ENCODE measurements at places on chromosomes 5 and 9.

DNA sequence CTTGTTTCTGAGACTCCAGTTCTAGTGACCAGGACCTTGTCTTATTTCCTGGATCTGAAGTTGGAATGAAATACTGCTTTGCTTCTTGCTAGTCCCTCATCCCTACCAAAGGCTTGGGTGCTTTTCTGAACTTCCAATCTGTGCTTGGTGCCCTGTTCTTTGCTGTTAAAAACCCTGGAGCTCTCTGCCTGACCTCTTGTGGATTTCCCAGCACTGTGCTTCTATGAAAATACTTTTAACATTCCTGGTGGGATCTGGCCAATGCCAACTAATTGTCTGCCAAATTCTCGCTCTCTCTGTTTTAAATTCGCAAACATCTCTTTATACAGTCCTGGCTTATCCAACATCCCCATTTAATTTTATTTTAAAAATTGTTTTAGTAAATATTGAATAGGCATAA, 26.7 kb upstream of the CSNK1G3 start:
- DNase-seq: no peak

DNA sequence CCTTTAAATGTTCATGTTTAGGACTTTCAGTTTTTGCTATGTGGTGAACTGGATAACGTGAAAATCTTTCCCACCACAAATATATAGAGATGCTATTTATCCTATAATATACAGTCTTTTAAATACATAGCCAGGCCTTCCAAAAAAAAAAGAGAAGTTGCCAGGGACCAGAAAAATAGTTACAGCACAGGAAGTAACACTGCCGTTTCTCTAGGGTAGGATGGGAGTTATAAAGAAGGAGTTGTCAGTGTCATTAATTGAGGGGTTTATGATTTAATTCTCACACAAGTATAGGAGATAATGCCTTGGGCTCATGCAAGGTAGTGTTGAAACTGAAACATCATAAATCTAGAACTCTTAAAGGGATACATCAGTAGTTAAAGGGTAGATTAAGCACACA, 83.9 kb downstream of the LRRC70 start:
- no peak for DNase-seq

GRCh38 chr5:23494558-23494957, 12.9 kb upstream of the PRDM9 start:
- DNase-seq: no peak

- DNase-seq: no peak
These were observed 155.2 kb downstream of the GAS1 start for GRCh38 chr9:86792136-86792535.

DNA sequence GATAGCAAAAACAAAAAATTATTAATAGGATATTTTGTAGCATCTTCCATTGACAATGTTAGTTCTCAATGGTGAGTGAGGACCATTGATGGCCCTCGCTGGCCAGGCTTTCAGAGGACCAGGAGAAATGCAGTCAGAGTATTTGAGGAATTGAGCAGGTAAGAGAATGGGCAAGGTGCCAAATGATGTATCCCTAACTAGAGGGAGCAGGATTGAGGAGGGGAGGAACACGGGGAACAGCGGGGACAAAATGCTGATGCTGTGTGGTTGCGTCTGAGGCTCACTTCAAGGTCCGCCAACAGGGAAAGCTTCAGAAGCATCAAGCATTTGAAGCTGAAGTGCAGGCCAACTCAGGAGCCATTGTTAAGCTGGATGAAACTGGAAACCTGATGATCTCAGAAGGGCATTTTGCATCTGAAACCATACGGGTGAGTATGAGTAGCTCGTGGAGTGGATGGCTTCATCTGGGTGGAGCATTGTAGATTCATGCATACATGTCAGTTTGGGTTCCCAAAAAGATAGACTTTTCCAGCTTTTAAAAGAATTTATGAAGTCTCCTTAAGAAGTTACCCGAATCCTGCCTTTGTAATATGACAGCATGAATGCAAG, 16.2 kb downstream of the SPTAN1 start:
- no peak for DNase-seq

GRCh38 chr9:97741947-97742346, 44.8 kb upstream of the XPA start:
- no peak for DNase-seq

DNA sequence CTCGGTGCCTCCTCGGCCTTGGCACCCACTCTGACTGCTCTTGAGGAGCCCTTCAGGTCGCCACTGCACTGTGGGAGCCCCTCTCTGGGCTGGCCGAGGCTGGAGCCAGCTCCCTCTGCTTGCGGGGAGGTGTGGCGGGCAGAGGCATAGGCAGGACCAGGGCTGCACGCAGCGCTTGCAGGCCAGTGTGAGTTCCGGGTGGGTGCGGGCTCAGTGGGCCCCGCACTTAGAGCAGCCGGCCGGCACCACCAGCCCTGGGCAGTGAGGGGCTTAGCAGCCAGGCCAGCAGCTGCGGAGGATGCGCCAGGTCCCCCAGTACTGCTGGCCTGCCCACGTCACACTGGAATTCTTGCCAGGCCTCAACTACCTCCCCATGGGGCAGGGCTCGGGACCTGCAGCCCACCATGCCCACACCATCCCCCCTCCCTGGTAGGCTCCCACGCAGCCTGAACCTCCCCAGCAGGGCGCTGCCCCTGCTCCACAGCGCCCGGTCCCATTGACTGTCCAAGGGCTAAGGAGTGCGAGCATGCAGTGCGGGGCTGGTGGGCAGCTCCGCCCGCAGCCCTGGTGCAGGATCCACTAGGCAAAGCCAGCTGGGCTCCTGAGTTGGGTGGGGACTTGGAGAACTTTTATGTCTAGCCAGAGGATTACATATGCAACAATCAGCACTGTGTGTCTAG, 602.9 kb upstream of the ST8SIA4 start:
- no peak for DNase-seq

- DNase-seq: no peak
These were observed 5.1 kb downstream of the TMEM245 start for GRCh38 chr9:109114670-109115069.

DNA sequence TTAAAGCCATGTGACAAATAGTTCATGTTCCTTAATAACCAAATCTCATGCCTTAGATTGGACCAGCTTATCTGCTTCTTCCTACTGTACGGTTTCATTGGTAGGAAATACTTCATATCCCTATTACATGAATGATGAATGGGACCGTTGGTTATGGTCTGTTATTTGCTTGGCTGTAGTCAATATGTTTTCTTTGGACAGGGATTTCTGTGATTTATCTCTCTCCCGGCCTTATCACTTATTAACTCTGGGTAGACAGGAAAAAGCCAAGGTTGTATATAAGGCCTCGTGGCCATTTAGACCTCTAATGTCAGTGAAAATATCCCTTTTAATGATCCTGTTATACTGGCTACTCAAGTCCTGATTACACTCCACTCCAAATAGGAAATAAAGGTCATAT, 330.6 kb downstream of the EBF1 start:
- no peak for DNase-seq

GRCh38 chr9:133485531-133486260, 6.8 kb upstream of the SLC2A6 start:
- no peak for DNase-seq

GRCh38 chr9:137423514-137424291, 510 bp downstream of the NOXA1 start:
- DNase-seq: no peak

GRCh38 chr5:74055486-74056106, 429.6 kb downstream of the ARHGEF28 start:
- no peak for DNase-seq

- no peak for DNase-seq
These were observed 25.4 kb downstream of the TYRP1 start for GRCh38 chr9:12718482-12719026.

DNA sequence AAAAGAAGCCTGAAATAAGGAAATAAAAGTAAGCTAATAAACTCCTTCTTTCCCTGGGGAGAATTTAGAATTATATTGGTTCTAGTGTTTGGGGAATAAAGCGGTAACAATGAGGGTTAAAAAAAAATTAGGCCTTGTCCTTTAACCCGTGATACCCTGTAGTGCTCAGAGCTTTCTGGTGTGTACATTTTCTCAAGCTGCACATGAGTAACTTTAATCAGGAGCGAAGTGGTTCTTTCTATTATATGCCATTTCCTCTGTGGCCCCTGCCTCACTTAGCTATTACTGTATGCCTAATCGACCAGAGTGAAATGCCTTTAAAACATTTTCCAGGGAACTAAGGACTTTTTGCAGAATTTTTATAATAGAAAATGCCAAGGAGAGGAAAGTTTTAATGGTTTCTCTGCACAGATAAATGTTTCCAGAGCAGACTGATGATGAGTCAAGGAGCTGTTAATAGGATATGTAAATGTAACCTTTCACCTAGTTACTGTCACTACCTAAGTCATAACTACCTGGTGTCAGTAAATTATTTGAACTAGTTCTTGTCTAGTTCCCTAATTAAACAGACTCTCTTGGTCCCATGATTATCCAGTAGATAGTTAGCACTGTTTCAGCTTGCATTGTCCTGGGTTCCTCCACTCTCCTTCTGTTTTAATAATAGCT, 7.6 kb downstream of the PAM start:
- no peak for DNase-seq

DNA sequence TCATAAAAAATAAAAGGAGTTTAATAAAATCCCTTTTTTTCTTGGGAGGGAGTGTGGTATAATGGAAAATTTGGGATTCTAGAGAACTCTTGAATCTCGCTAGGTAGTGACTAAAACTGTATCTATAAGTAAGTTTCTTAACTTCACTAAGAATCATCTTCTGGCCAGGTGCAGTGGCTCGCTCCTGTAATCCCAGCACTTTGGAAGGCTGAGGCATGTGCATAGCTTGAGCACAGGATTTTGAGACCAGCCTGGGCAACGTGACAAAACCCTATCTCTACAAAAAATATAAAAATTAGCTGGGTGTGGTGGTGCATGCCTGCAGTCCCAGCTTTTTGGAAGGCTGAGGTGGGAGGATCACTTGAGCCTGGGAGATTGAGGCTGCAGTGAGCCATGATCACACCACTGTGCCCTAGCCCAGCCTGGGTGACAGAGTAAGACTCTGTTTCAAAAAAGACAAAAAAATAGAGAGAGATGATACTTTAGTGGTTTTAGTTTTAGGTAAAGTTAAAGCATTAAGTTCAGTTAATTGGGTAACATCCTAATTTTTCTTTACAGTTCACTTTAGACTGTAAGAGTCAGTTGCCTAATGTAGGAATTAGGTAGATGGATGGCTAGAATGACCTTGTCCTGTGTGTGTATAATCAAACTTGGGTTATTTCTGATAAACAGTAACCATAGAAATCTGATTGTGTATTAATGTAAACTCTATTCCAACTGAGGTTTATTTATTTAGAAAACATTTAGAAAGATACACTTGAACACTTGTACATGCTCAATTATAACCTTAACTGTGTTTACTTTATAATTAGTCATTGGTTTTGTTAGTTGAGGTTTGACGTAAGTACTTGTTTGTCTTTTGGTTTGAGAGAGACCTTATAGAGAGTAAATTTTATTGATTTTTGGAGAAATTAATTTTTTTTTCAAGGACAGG, 17.8 kb downstream of the UNC13B start:
- no peak for DNase-seq

- no peak for DNase-seq
These were observed 26.4 kb downstream of the SH3GLB2 start for GRCh38 chr9:129001504-129002325.

- no peak for DNase-seq
These were observed 125.6 kb downstream of the ALDH1A1 start for GRCh38 chr9:72826996-72827949.

- no peak for DNase-seq
These were observed 376.5 kb upstream of the IRX1 start for GRCh38 chr5:3218916-3219650.

DNA sequence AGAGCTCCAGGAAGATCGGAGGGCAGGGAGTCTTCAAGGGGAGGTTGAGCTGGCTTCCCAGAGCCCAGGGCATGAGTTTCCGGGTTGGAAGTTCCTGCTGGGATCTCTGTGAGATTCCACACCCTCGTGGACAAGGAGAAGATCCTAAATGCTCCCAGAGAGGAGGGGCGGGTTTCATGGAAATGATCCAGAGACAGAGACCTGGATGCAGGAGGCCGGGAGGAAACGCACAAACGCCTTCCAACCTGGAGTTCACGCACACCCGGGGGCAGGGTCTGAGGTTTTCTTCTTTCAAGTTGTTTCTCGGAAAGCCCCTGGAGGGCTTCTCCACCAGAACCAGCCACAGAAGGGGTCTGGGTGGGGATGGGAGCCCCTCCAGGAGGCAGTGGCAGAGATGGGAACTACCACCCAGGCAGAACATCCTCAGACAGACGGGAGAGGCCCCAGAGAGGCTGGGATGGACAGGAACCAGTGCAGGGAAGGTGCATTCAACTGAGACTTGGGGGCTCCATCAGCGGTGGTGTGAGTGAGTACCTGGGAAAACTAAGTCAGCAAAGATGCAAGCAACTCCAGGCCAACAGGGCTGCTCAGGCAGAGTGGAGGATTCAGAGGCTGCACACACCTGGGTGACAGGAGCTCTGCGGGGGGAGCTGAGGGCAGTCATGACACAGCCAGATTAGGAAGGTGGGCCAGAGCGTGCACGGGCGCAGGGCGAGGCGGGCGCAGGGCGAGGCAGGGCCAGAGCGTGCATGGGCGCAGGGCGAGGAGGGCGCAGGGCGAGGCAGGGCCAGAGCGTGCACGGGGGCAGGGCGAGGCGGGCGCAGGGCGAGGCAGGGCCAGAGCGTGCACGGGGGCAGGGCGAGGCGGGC, 52.1 kb upstream of the EXOC3 start:
- DNase-seq: no peak

DNA sequence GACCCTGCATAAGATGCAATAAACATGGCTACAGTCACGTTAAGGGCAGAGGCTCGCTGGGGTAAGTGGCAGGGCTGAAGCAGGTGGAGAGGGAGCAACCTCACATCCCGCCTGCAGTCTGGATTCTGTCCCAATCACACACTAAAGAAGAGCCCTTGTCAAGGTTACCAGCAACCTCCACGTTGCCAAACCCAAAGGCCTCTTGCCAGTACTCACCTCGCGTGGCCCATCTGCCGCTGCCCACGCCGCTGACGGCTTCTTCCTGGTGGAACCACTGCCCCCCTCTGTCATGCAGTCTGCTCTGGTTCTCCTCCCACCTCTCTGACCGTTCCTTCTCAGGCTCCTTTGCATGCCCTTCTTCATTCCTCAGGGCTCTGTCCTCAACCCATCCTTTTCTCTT, 8.8 kb downstream of the AQP7 start:
- no peak for DNase-seq

- no peak for DNase-seq
These were observed 73.7 kb upstream of the TNC start for GRCh38 chr9:115191667-115192066.

- no peak for DNase-seq
These were observed 17.6 kb downstream of the AFAP1L1 start for GRCh38 chr5:149289301-149289700.

DNA sequence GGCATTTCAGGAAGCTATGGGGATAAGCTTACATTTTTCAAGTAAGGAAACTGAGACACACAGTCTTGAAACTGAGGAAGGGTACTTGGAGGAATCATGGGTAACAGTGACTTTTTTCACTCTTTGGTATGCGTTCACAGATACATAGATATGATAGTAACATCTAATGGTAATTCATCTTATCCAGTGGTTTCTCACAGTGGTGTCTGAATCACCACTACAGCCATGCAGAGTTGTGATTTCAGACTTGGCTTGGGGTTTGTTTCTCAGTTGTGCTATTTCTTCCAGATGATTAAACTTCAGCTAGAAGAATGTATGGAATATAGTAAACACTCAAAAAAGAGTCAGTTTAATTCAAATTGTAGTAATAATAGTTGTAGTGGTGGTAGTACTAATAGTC, 239.1 kb upstream of the NUDT12 start:
- DNase-seq: no peak
